ENCODE measurements at places on chromosomes 13 and 19.

GRCh38 chr13:65592731-65593130 is 1637.4 kb downstream of the PCDH9 start:
- DNase-seq: no peak

DNA sequence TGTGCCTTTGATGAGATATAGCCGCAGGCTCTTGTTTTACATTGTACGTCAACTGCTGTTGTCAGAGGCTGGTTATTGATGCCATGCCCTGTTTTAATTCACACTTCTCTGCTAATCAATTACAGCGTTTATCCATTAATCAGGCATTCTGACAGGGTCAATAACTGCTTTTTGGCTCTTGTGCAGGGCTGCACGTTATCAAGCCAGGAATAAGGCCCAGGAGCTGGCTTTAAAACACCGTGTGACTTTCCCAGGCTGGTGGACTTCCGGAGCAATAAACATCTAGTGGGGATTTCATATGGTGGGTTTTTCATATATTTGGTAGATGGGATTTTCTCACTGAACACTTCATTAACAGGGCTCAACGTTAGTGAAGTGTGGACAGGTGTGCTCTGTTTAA is 221.7 kb downstream of the TM9SF2 start:
- no peak for DNase-seq

GRCh38 chr13:52810526-52810925 is 37.9 kb downstream of the PCDH8 start:
- no peak for DNase-seq

GRCh38 chr19:6773323-6773931 is 919 bp downstream of the VAV1 start:
- DNase-seq: peak; percentile 50

- DNase-seq: no peak
These were observed 741 bp upstream of the TUBGCP3 start for GRCh38 chr13:112588490-112589297.

- peak; percentile 33 for DNase-seq
These were observed at the start of gene CD37 for GRCh38 chr19:49335071-49335783. Gene CD37 (plus strand): TSS chr19:49335406. CDS start chr19:49335541, 135 bp downstream.

DNA sequence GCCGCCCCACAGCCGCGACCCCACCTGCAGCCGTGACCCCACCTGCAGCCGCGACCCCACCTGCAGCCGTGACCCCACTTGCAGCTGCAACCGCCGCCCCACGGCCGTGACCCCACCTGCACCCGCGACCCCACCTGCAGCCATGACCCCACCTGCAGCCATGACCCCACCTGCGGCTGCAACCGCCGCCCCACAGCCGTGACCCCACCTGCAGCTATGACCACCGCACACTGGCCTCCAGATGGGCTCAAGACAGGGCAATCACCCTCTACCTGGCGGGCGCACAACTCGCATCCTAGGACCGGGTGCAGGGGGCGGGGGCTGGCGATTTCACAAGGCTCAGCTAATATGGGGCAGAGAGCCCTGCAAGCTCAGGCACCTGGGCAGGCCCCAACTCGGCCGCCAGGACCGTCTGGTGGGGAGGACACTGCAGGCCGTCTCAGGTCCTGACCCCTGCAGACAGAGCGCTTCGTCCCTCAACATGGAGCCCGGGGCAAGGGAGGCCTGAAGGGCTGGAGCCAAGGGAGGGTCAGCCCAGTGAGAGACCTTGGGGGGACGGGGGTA is 15.1 kb downstream of the SBNO2 start:
- DNase-seq: no peak

GRCh38 chr13:44088411-44088810 is 208.7 kb downstream of the LACC1 start:
- DNase-seq: no peak

DNA sequence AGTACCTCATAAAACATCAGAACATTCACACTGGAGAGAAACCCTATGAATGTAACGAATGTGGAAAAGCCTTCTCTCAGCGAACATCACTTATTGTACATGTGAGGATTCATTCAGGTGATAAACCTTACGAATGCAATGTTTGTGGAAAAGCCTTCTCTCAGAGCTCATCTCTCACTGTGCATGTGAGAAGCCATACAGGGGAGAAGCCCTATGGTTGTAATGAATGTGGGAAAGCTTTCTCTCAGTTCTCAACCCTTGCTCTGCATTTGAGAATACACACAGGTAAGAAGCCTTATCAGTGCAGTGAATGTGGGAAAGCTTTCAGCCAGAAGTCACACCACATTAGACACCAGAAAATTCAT is 22.0 kb downstream of the ZNF146 start:
- no peak for DNase-seq

DNA sequence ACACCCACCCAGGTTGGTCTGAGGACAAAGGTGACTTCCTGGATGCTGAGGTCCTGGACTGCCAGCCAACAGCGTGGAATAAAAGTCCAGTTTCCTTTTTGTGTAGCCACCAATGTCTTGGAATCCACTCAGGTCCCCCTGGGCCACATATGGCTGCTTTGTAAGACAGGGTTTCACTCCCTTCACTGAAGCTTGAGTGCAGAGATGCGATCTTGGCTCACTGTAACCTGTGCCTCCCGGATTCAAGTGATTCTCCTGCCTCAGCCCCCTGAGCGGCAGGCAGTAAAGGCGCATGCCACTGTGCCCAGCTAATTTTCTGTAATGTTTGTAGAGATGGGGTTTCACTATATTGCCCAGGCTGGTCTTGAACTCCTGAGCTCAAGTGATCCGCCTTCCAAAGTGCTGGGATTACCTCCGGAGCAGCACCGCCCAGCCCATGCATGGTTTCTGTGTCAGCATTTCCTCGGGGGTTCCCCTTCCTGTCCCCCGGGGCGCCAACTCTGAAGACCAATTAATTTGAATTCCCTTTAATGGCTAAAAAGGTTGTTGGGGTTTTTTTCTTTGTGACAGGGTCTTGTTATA is 17.5 kb downstream of the KANK2 start:
- DNase-seq: no peak

- DNase-seq: no peak
These were observed 64.0 kb upstream of the TNFRSF19 start for GRCh38 chr13:23506071-23506806.

GRCh38 chr13:45595965-45596364 is 19.6 kb downstream of the ERICH6B start:
- no peak for DNase-seq

GRCh38 chr13:110377826-110378201 is 70.7 kb downstream of the COL4A2 start:
- no peak for DNase-seq

DNA sequence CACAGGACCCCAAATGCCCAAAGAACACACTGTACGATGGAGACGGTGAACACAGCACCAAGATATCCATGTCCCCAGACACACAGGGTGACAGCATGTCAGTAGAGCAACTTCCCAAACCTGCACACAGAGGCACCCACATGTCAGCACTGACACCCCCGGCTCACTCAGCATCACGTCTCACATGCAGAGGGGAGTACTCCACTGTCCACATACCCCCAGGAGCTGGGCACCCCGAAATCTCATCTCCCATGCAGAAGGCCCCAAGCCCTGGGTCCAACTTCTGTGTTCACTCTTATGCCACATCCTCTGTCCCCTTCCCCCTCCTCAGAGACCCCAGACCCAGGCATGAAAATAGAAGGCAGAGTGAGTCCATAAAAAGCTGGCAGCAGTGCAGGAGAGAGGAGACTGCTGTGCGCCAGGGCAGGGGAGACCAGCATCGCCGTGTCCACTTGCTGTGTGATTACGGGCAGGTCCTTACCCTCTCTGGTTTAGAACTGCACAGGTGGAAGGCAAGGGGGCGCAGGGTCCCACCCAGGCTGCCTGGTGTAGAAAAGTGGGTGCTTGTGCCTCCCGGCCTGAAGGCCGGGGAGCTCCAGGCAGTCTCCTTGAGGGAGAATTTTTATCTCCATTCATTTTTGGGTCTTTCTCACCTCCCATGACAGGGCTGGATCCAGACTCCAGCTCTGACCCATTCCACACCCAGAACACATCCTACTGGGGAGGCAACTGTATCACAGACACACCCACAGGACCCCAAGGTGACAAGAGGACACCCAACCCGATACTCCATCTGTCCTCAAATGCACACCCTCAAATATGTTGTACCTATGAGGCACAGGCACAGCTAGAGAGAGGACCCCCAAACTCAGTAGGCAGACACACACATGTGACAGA is 17.0 kb downstream of the ERFL start:
- DNase-seq: no peak

DNA sequence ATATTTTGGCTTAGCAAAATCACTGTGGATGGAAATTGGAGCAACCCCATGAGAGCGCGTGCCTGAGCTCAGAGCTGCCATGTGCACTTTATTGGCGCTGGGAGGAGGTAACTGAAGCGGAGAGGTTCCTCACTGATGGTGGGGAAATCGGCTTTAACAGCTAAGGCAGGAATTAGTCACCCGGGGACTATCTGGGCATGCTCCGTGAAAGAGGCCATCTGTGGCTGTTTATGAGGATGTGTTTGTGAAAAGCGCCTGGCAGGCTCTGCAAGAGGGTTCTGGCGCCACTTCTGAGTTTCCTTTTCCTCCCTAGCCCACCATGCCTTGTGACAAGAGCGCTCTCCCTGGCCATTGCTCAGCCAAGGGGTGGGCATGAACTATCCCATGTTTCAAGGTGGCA is 815.6 kb downstream of the UQCRFS1 start:
- no peak for DNase-seq

DNA sequence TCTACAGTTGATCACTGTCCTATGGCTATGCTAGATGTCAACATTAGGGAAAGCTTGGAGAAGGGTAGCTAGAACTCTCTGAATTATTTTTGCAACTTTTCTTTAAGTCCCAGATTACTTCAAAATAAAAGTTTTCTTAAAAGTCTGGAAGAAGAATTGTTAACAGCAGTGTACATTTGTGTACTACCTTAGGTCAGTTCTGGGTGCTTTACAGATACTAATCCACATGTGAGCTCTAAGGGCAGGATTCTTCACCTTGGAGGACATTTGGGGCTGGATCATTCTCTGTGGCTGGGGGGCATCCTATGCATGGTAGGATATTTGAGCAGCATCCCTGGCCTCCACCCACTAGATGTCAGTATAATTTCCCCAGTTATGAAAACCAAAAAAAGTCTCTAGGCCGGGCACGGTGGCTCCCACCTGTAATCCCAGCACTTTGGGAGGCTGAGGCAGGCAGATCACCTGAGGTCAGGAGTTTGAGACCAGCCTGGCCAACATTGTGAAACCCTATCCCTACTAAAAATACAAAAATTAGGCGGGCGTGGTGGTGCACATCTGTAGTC is 2.8 kb downstream of the BRME1 start:
- DNase-seq: no peak

DNA sequence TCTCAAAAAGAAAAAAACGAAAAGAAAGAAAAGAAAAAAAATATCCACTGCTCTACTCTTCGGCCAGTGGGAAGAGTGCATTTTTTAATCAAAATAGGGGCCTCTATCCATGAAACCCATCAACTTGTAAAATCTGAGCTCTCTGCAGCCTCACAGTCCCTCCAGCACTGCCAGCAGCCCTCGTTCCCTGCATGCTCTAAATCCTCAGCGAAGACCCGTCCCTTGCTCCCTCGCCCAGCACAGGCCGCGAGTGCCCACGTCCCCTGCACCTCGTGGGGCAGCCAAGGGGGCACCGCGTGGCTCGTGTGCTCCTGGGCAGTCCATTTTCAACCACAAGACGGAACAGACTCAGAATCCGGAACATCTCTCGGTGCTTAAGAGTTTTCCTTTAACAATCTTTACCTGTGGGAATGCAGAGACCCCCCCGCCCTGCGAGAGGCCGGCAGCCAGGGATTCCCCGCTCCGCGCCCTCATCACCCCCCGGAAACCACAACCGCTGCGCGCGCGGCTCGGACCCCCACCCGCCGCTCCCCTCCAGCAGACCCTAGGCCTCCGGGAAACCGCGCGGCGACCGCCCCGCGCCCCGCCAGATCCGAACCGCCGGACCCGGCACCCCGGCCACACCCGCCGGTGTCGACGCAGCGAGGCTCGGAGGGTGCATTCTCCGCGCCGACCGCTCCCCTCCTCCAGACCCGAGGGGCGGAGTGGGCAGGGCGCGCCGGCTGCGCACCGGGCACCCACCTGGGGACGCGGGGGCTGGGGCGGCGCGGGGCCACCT is 638 bp downstream of the ANKRD27 start:
- DNase-seq: no peak

DNA sequence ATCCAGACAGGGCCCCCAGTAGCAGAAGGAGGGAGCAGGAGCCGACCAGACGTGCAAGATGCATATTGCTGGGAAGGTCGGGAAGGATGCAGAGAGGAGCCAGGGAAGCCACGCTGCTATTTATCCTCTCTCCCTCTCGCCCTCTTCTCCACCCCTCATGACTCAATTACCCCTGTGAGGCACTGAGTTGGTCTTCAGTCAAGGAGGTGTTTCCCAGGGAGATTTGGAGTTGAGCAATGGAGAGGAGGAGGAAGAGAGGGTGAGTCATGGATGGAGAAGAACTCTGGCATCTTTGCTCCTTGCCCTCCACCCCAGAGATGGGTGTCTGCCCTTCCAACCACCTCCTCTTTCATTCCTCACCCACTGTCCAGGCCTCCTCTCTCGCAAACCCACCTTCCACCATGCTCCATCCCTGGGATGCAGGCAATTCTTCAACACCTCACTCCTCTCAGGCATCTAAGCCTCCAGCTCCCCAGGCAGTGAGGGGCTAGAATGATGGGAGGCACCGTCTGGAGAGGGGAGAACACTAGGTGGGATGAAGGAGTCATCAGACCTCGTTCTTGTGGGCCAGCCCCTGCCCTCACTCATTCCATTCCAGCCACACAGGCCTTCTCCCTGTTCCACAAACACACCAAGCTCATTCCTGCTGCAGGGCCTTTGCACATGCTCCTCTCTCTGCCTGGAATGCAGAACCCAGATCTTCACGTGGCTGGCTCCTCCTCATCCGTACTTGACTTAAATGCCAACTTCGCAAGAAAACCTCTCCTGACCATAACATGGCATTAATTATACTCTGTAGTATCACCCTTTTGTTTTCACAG is at the start of gene SBSN:
SBSN (minus strand) TSS at position 94 of the 821 bp plus-strand sequence; CDS start at position 64, 30 bp downstream.
- no peak for DNase-seq

- no peak for DNase-seq
These were observed 110.0 kb upstream of the FBXL3 start for GRCh38 chr13:77136902-77137420.

GRCh38 chr13:83150616-83151307 is 731.5 kb downstream of the SLITRK1 start:
- no peak for DNase-seq

DNA sequence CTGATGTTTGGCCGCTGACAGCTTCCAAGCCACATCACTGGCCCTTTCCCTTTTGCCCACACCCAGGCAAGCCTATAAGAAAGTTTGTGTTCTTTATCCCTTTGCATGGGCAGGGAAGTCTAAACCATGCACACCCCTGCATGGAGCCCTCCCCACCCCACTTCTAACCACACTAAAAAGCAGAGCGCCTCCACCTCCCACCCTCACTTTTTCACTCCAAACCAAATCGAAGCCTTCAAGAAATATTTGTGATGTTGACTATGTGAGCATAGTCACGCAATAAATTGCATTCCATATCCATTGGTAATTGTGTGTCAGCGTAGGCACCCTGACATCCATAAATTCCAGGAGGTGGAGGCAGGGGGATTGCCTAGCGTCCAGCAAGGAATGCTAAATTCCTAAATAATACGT is 104.4 kb upstream of the LSM14A start:
- no peak for DNase-seq

GRCh38 chr13:106628936-106629659 is 61.2 kb upstream of the ARGLU1 start:
- DNase-seq: no peak
